ENCODE measurements at places on chromosomes 6 and 20.

DNA sequence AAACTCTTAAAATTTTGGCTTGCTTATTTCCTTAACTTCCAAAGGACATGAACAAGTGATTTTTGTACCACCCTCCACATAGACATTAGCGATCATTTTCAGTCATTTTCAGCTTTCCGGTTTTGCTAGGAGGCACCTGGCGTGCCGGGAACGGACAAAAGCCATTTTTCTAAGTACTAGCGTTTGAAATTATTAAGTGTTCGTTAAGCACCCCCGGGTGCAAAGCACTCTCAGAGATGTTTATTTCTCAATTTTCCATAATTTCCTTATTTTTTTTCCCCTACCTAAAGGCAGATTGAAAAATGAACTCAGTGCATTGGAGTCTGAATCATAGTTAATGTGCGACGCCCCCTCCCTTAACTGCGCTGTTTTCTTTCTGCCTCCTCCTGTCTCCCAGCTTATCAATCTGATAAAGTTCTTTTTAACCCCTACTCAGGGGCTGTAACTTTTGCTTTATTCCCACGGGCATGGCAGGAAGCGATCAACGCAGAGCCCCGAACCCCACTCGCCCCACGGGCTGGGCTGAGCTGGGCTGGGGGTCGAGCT lies 58.2 kb downstream of the ZNF831 start:
- no peak for DNase-seq

- DNase-seq, result no peak
These were observed 6.0 kb downstream of the SRC start for GRCh38 chr20:37351689-37352607.

DNA sequence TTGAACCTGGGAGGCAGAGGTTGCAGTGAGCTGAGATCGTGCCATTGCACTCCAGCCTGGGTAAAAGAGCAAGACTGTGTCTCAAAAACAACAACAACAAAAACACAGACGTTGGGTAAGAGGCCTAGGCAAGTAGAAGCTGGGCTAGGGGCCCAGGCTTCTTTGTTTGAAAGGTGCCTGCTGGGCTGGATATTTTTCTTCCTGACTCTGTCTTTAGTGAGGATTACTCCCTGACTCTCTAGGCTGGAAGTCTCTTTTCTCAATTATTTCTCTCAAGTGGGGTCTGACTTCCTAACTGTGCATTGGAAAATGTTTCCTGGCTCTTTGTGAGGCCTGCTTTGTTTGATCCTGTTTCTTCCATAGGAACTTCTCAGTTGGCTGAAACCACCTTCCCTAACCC lies 76.5 kb upstream of the DTNBP1 start:
- no peak for DNase-seq

DNA sequence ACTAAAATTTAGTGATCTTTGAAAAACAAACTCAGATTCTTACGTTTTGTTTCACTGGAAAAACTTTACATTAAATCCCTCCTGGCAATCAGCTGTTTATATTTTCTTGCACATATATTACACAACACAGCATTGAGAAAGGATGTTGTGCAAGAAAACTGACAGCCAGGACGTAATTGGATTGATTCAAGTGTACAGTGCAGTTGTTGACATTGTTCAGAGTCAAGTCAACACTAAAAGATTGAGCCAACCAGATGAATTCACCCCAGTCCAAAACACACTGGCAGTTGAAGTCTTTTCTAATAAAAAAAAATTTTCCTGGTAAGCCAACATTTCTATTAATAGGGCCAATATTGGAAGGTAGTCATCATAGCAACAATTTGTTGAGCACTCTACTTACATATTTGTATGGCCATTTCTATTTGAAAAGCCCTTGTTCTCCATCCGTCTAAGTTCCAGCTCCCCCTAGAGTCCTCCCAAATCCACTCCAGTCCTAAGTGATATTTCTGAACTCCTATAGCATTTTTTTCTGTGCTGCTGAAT lies 20.9 kb upstream of the VNN1 start:
- DNase-seq, result no peak

- no peak for DNase-seq
These were observed 392.4 kb downstream of the TAF4 start for GRCh38 chr20:61673152-61673847.

GRCh38 chr20:8067082-8067481 lies 47.5 kb upstream of the TMX4 start:
- DNase-seq, result no peak

DNA sequence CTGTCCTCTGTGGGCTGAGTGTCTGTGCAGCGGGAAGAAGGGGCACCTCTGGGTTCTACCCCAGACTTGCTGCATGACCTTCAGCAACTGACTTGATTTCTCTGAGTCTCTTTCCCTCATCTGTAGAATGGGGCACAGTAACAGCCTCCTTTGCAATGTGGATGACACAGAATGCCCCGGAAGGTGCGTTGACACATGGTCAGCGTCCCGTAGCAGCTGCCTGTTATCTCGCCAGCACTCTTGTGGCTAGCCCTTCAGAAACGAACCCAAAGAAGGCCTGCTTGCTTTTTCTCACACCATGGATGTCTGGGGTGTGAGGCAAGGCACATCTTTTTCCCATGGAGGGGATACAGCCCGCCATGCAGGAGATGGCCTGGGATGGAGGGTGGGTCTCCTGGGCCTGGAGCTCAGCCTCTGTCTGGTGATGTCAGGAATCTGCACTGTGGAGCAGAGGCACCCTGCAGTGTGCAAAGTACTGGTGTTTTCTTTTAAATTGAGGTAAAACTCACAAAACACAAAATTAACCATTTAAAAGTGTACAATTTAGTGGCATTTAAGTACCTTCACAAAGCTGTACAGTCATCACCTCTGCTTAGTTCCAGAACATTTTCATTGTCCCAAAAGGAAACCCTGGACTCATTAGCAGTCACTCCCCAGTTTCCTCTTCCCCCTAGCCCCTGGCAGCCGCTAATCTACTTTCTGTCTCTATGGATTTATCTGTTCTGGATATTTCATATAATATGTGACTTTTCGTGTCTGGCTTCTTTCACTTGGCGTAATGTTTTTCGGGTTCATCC lies 59.8 kb upstream of the FAM83D start:
- DNase-seq, result no peak

GRCh38 chr6:169172456-169172855 lies 81.2 kb downstream of the THBS2 start:
- no peak for DNase-seq

- no peak for DNase-seq
These were observed 84.1 kb upstream of the EPB41L1 start for GRCh38 chr20:36070451-36070850.
